Esophagus muscularis mucosa (tissue), 4 donors: ENCODE measurements at places on chromosomes 2 and 18. TPM values are rescaled to one million over a fixed set of nuclear protein-coding genes. Genes with fewer than 3 reads are reported as not detected.

PFN4 gene
- not detected for total RNA-seq

AMER3 gene
- not detected for total RNA-seq

RAB17 gene
- total RNA-seq, result 0.83 TPM

ATAD2B gene
- 8.0 TPM for total RNA-seq

SLC23A3 gene
- total RNA-seq, result 0.58 TPM

CDH20 gene
- 0.99 TPM for total RNA-seq

PROM2 gene
- total RNA-seq, result 1.4 TPM

ALLC gene
- not detected for total RNA-seq

DNA sequence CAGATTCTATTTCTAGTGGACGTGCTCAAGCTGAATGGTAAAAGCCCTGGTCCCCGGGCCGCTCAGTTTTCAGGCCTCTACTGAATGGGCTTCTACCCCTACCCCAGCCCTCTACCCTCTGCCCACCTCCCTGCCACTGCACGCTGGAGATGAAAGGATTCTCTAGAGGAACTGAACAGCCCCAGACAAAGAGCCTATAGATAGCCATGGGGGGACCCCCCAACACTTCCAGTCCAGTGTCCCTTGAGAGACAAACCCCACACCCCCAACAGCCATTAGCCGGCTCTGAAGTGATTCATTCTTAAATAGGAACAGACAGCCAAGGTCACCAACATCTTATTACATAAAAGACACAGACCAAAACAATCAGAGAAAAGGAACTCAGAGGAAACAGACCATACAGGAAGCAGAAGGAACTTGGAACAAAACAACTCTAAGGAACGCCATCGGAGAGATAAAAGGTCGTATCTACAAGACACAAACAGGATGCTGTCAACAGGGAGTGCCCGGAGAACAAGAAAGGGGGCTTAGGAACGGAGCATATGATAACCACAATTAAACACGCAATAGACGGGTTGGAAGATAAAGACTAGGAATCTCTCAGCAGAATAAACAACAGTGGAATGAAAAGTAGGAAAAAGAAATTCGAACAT lies 23.5 kb downstream of the TMEM37 start:
- no peak for DNase-seq

GRCh38 chr2:48080534-48081316 lies 174.4 kb upstream of the FBXO11 start:
- no peak for DNase-seq

GRCh38 chr2:114111329-114111728 lies 221.4 kb downstream of the ACTR3 start:
- no peak for DNase-seq

GRCh38 chr2:238174701-238175100 lies 15.9 kb downstream of the ERFE start:
- no peak for DNase-seq

- no peak for DNase-seq
These were observed 54.7 kb upstream of the MBOAT2 start for GRCh38 chr2:9057939-9058761.

DNA sequence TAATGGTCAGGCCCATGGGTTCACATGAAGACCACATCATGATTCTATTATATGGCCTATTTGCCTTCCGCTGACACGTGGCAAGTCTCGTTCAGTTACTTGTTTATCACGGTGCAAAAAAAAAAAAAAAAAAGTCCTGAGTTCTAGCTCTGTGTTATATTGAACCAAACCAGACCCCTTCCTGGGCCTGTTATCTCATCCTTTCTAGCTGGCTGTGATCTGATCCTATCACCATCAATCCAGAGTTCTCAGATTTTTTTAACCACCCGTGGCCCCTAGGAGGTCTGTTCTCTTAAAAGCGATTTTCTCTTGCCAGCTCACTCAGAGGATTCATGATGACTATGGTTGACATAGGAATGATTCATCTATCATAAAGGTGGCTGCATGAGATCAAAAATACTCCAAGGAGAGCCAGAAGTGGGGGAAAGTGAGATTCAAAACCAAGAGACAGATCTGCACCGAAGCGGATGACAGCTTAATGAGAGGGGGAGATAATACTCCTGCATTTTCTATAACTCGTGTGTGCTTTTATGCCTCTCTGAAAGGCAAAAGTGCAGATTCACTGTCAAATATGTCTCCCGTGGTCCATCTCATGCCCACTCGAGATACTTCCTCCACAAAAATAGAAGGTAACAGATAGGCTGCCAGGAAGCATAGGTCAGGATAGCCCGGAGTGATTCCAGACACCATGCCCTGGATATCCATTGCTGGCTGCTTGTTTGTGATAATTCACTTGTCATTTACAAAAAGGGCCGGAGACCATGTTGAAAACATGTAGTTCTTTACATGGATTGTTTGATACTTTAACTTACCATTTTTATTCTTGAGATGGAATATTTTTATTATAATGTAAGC lies 505.7 kb upstream of the KLHL29 start:
- DNase-seq, result no peak

GRCh38 chr2:86160156-86160952 lies 34.9 kb downstream of the IMMT start:
- no peak for DNase-seq

- peak; percentile 89 for DNase-seq
These were observed 1.6 kb downstream of the KCNE4 start for GRCh38 chr2:223053484-223054192.

- DNase-seq, result no peak
These were observed 467.6 kb upstream of the CWC22 start for GRCh38 chr2:180474716-180475115.

DNA sequence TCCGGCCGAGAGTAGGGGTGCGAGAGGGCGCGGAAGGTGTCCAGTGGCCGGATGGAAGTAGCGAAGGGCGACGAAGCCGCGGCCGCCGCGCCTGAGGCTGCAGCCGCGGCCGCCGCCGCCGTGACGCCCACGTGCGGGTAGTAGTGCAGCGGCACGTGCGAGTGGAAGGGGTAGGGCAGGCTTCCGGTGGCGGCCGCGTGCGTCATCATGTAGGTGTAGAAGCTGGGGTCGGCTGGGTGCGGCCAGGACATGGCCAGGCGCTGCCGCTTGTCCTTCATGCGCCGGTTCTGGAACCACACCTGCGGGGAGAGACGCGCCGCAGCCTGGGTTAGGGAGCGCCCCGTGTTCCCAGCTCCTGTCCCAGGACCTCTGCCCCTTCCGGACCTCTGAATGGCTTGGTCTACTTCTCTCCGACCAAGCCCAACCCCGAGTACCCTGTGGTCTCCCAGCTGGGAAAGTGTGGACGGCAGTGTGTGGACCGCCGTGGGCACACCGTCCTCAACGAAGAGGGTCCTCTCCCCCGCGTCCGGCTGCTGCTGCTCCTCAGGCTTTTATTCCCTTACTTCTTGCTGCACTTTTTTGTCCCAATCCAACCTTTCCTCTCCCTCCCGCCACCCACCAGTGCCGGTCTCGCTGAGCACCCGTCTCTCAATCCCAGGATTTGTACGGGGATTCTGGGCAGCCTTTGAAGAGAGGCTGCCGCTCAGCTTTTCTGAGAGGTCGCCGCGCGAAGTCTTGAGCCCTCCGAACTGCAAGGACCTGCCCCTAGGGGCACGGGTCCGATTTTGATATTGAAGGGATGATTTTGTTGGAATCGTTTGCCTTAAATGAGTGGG lies 3.0 kb downstream of the EVX2 start:
- DNase-seq, result no peak

DNA sequence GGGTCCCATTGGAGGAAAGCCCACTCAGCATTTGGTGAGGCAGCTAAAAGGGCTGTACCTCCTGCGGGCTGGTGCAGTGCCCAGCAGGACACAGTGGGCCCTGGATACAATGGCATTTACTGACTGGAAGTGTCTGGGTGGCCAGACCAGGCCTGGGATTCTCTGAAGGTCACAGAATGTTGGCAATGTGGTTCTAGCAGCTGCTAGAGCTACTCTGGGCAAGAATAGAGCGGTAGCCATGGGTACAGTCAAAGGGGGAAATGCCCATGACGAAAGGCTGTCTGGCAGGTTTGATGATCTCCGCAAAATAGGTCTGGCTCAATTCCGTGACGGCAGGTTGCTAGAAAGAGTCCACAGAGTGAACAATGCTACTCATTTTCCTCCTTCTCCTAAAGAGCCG lies 241.8 kb downstream of the AFF3 start:
- no peak for DNase-seq

DNA sequence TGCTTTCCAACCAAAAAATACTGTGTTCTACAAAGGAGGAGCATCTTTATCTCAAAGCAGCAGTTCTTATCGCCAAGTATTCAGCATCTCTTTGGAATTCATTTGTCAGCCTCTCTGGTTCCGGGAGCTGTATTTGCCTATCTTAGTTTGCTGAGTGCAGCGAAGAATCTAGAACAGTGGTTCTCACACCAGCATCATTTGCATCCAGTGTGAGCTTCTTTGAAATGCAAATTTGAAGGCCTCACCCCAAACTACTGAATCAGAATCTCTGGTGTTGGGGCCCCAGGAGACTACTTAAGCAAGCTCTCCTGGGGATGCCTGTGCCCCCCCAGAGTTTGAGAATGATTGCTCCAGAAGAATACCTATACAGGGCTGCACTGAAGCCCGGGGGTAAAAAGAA lies 1.5 kb upstream of the PTPN2 start:
- no peak for DNase-seq

DNA sequence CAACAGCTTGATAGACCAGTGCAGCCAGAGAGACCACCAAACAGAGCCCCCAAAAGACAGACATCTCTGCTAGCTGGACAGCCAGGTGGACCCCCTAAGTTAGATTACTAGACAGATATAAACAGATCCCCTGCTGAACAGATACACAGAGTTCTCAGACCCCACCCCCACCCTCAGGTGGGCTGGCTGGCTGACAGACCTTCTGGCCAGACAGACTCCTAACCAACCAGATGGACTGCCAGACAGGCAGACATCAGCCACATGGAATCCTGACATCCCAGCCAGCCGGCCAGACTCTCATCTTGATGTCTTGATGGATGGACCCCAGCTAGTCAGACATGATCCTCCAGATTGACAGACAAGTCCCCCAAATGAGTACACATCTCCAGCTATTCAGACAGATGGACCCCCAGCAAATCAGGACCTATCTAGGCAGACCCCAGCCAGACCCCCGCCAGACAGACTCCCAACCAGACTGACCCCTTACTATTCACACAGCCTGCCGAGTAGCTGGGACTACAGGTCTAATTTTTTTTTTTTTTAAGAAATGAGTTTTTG lies 18.0 kb downstream of the PTPN18 start:
- DNase-seq, result peak; percentile 53

DNA sequence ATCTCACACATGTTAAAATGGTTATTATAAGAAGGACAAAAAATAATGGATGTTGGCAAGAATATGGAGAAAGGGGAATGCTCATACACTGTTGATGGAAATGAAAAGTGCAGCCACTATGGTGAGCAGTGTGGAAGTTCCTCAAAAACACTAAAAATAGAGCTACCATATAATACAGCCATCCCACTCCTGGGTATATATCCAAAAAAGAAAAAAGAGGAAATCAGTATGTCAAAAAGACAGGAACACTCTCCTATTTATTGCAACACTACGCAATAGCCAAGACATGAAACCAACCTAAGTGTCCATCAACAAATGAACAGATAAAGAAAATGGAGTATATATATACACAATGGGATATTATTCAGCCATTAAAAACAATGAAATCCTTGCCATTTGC lies 642.6 kb downstream of the RNF144A start:
- no peak for DNase-seq

- no peak for DNase-seq
These were observed 202.6 kb downstream of the TGIF1 start for GRCh38 chr18:3652380-3653262.

- DNase-seq, result no peak
These were observed 5.8 kb upstream of the MEIS1 start for GRCh38 chr2:66428986-66429612.

DNA sequence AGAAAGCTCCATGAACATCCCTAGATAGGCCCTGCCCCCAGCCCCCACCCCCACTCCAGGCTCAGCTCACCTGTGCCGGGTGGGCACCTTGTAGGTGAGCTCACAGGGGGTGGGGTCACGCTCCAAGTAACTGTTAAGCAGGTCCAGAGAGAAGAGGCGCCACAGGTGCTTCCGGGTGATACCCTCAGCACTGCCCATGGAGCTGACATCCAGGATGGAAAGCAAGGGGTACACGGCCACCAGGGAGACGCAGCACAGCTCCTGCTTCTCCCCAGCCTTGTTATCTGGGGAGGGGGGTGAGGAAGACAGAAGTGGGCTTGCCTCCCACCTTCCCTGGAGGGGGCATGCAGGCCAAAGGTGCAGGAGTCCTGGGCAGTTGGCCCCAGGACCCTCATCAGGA lies 21.9 kb downstream of the CFAP65 start:
- no peak for DNase-seq

DNA sequence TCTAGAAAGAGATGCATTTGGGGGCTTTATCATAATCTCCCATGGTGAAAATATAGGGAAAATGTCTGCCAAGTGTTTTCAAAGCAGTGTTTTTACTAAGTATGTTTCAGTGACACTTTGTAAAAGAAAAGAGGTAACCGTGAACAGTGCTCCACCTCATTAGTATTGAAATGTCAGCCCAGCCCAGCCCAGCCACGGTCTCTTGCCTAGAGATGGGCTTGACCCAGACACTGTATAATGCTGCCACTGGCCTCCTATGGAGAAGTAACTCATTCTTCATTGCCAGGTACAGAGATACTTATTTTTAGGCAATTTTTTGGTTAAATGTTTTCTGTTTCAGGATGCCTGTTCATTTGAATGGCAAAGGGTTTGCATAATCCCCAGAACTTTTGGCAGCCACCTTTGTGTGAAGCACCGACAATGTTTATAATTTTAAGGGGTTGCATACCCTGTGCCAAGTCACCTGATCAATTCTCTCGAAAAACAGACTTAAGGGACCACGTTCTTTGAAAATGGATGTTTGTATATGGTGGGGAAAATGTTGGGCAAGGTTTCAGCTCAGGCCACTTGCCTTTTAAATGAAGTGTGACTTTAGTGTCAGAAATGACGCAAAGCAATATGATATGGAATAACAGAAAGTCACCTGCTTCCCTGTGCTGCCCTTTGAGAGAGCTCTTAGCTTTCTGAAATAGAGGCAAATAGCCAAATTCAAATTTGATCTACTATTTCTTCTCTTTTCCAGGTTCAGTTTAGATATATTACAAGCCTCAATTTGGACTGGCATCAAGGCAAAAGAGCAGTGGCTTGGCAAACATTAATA lies 314.5 kb upstream of the RGPD4 start:
- DNase-seq, result no peak

GRCh38 chr2:240030379-240031094 lies at the start of gene OR6B2:
TSS of gene OR6B2 (minus strand) at chr2:240030429. CDS start at chr2:240030429, 0 bp downstream.
- no peak for DNase-seq

DNA sequence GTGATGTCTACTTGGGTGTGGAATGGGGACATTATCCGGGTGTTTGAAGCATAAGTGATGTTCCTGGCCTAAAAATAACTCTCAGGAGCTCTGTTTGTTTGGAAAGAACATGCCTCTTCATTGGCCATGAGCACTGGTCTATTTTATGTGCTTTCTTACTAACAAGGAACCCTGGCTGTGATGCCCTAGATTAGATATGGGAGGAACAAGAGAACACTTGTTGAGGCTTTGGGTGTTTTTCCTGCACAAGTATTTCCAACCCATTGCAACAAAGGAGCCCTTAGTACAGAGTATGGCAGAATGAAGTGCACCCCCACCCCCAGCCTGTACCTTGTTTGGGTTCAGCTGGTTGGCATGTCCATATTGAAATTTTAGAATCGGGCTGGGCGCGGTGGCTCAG lies 95.9 kb downstream of the SLC4A3 start:
- peak; percentile 47 for DNase-seq

- DNase-seq, result no peak
These were observed 38.7 kb downstream of the SDC1 start for GRCh38 chr2:20186078-20186854.
